Brain microvascular endothelial cell (primary cell): ENCODE measurements at places on chromosomes 1 and 21.

- DNase-seq = peak; percentile 41
Observed at GRCh38 chr1:156627313-156627880, 8.2 kb downstream of the HAPLN2 start.

DNA sequence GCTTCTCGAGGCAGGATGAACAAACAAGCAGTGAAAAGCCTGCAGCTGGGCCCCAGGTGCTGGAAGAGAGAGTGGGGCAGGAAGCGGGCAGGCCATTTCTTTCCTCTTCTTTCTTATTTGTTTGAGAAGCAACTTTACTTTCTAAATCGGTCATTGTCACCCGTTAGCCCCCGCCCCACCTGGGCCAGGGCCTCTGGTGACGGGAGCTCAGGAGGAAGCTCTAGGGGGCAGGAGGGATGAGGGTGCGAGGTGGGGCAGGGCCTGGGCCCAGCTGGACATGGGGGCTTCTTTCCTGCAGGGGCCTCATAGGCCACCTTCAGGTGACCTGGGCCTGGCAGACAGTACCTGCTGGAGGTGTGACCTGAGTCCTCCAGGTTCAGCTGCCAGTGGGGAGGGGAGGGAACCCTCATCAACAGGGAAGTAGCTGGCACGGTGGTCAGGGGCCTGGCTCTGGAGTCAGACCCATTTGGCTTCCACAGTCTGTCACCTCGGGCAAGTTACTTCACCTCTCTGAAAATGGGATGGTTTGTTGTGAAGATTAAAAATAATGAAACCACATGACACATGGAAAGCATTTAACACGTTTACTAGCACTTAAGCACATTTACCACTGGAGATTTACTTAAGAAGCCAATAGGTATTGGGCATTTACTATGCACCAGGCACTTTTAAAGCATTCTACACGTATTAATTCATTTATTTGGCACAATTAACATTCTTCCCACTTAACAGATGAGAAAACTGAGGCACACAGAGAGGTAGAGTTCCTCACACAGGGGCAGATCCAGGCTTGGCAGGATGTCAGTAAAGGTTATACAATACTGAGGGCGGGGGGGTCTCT lies 54.1 kb upstream of the ID3 start:
- DNase-seq = no peak

DNA sequence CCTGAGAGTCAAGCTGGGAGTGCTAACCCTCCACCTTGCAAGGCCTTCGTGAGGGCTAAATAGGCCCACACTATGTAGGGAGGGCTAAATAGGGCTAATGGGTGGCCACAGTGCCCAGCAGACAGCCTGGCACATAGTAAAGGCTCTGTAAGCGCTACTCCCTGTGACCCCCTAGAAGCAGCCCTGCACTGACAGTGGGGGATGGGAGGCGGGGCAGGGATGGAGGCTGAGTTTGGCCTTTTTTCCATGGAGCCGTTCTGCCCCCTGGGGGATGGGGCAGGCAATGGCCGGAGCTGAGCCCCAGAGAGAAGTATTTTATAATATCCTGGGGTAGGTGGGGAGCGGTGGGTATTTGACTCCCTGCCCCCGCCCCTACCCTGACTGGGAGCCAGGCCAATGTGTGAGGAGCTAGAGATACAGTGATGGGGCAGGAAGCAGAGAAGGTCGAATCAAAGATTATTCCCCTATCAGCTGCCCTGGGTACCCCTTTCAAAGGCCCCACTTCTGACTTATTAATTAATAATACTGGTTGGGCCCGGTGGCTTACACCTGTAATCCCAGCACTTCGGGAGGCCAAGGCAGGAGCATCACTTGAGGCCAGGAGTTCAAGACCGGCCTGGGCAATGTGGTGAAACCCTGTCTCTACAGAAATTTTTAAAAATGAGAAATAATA lies 42.3 kb downstream of the LACTBL1 start:
- peak; percentile 38 for DNase-seq

- DNase-seq = no peak
Observed at GRCh38 chr1:167987174-167987573, 50.3 kb upstream of the MPC2 start.

- DNase-seq = no peak
Observed at GRCh38 chr21:32378956-32379355, 13.9 kb downstream of the URB1 start.

DNA sequence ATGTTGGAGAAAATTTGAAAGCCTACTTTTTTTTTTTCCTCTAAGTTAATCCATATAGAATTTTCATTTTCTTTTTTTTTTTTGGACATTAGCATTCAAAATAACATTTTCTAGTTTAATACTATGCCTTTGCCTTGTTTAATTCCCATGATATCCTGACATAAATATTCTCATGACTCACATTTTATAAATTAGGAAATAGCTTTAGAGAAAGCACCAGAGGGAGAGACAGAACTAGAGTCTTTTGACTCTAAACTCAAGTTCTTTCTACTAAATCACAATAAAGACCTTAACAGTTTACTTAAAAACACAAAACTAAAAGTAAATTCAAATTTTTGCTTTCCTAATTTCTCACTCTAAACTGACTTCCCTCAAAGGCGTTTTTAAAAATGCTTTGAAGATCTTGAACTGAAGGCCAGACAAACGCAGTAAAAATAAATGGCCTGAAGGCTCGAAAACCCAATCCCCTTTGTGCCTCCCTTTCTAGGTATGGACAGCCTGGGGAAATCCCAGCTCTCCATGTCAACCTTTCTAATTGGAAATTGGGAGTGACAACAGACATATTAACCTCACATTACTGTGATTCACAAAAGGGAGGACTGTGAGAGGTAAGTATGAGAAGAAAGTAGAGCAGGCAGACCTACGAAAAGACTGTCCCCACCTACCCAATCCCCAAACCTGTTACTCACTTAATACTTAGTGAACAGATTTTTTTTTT lies 104.6 kb downstream of the ENAH start:
- no peak for DNase-seq

- DNase-seq = no peak
Observed at GRCh38 chr1:30001732-30002039, 721.7 kb downstream of the MATN1 start.

DNA sequence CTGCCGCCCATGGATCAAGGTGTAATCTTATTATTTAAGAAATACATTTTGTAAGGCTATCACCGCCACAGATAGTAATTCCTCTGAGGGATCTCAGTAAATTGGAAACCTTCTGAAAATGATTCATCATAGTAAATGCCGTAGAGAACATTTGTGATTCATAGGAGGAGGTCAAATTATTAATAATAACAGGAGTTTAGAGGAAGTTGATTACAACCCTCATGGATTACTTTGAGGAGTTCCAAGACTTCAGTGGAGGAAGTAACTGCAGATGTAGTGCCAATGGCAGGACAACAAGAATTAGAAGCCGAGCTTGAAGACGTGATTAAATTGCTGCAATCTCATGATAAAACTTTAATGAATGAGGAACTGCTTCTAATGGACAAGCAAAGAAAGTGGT lies 280.1 kb downstream of the PTPRC start:
- no peak for DNase-seq

- DNase-seq = no peak
Observed at GRCh38 chr1:3163356-3163755, 94.4 kb downstream of the PRDM16 start.

DNA sequence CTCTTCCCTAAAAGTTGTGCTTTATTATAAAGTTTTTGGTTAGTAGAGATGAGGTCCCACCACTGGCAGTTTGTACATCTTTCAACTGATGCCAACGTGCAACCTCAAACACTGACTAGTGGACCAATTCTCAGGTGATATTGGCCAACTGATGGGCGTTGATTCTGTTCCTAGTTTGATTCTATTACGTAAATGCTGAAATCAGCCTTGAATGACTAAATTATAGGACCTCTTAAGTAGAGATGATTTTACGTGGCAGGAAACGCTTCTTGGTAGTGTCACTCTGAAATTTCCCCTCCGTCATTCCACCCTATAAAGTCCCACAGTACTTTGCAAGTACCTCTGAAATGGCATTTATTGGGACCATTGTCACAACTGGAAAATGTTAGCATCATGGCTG lies 8.8 kb upstream of the FNDC7 start:
- DNase-seq = peak; percentile 32

GRCh38 chr1:79460773-79461436 lies 454.4 kb upstream of the ADGRL4 start:
- DNase-seq = no peak

GRCh38 chr21:38821248-38821647 lies 15.5 kb downstream of the ETS2 start:
- DNase-seq = no peak

GRCh38 chr1:206963119-206963712 lies 7.0 kb downstream of the FCAMR start:
- no peak for DNase-seq

DNA sequence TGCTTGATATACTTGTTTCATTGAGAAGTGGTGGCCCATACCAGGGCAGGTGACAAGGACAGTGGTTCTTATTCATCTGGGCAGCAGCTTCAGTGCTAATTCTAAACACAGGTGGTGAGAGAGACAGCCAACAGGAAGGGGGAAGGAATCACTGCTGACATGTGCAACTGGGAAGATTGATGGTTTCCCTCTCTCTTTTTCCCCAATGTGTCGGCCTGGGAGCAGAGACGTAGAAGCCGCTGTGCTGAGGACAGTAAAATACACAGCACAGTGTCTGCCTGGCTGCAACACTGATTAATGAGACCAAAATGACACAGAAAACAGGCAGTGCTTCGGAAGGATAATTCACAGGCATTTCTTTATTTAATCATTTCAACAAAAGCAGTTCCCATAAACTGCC lies 48.8 kb downstream of the WARS2 start:
- no peak for DNase-seq

GRCh38 chr1:45429561-45430159 lies 61.3 kb downstream of the TESK2 start:
- no peak for DNase-seq

GRCh38 chr1:231040019-231040799 lies at the start of gene FAM89A:
TSS of gene FAM89A (minus strand) at chr1:231040254. CDS start at chr1:231040211, 43 bp downstream.
- DNase-seq = no peak

DNA sequence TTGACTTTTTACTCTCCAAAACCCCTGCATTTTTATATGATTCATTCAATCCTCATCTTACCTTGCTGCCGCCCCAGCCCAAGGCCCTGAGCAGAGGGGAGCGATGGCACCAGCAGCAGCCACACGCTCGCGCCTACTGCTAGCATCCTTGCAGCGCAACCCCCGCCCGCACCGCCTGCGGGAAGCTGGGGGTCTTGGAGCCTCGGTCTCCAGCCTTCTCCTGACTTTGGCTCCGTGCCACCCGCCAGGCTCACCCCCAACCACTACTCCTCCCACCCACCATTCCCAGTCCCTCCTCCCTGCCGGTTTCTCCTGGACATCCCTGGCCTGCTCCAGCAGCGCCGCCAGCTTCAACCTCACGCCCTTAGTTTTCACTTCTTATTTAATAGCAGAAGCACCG lies 76.6 kb downstream of the RPE65 start:
- no peak for DNase-seq

GRCh38 chr1:175367896-175368295 lies 175.3 kb upstream of the KIAA0040 start:
- no peak for DNase-seq

GRCh38 chr1:151472856-151473731 lies 13.8 kb upstream of the POGZ start:
- DNase-seq = peak; percentile 19

GRCh38 chr1:24004132-24004531 lies 24.0 kb upstream of the SRSF10 start:
- DNase-seq = no peak

DNA sequence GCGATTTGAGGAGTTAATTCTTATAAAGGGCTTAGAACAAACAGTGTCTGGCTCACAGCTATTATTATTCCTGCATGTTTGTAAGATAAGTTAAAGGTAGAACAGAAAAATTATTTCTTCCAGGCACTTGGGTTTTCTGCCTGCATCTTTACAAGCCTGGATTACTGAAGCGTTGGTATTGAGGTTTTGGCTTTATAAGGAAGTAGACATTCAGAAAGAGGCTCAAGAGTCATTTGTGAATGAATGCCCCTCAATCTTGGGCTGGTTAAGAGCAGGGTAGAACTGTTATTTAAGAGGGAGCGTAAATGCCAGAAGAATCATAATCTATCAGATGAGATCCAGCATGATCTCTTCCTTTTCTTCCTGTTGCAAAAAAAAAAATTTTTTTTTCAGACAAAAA lies 77.3 kb upstream of the ARID1A start:
- DNase-seq = no peak

GRCh38 chr1:243250102-243250501 lies 5.0 kb downstream of the CEP170 start:
- DNase-seq = no peak

- peak; percentile 64 for DNase-seq
Observed at GRCh38 chr1:234899041-234899729, 229.5 kb downstream of the TOMM20 start.

GRCh38 chr1:31959521-31960340 lies 21.6 kb upstream of the PTP4A2 start:
- DNase-seq = no peak
